ENCODE measurements at places on chromosomes 16 and 17.

- DNase-seq: no peak
Measured at GRCh38 chr16:89410794-89411309, 79.5 kb downstream of the ANKRD11 start.

DNA sequence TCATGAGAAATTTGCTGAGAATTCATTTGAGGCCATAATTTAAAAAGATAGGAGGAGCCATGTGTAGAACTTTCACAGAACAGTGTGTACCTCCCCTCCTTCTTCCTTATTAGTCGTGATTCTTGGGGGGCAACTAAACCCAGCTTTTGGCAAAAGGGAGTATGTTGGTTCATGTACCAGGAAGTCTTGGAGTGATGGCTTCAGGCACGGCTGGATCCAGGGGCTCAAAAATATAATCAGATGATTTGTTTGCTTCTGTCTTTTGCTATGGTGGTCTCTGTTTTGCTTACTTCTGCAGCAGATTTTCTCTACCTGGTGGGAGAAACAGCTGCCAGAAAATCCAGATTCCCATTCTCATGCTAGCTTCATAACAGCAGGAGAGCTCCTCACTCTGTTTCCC is 629.9 kb downstream of the MAF start:
- DNase-seq: no peak

- DNase-seq: peak; percentile 8
Measured at GRCh38 chr16:51276336-51276735, 125.3 kb upstream of the SALL1 start.

DNA sequence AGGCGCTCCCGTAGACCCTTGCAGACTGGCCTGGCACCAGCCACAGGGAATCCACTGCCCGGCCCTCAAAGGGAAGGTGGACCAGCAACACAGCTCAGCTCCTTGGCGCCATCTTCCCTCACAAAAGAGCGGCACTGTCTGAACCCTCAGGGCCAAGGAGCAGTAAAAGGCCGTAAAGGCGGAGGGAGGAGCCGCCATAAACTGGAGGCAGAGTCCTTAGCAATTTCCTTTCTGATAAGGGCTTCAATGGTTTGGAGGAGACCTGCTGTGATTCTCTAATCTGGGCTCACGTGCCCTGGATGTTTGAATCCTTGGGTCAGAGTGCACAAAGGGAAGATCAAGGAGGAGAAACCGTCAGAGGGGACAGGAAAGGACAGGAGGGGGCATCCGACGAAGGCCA is 15.5 kb upstream of the AXIN2 start:
- no peak for DNase-seq

DNA sequence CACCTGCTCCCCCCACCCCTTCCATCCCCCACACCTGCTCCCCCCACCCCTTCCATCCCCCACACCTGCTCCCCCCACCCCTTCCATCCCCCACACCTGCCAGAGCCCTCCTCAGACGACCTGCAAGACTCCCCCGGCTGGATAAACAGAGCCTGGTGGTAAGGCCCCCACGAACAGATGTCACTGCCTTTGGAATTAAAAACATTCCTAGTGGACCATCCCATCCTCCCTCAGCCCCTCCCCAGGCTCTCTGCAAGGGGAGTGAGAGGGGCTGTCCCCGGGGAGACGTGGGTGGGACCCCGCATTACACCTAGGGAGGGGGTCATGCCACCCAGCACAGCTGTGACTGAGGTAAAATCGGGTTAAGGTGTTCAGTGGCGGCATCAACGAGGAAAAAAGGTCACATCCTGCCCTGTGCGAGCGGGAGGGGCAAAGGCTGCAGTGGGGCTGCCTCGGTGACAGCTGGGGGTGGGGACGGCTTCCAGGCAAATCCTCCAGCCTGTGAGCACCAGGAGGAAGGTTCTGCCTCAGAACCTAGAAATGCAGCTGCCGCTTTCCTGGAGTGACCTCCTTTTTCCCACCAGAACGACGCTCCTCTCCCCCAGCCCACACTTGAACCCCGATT is 38.7 kb downstream of the TIMM22 start:
- DNase-seq: no peak

DNA sequence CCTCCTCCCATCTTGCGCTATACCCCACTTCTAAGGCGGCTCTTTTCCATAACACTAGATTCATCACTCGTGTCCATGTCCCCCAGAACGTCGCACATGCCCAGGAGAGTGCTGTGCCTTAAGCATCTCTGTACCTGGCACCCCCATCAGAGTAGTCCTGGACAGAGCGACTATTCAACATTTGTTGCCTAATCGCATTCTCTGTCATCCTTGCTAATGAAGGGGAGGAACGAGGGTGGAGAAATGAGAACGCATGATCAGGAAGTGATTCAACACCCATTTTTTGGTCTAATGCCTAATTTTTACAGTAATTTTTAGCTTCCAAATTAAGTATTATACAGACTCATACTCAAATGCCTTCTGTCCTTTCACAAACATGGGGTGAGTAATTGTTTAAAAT is 53.2 kb downstream of the SLC39A11 start:
- DNase-seq: no peak

DNA sequence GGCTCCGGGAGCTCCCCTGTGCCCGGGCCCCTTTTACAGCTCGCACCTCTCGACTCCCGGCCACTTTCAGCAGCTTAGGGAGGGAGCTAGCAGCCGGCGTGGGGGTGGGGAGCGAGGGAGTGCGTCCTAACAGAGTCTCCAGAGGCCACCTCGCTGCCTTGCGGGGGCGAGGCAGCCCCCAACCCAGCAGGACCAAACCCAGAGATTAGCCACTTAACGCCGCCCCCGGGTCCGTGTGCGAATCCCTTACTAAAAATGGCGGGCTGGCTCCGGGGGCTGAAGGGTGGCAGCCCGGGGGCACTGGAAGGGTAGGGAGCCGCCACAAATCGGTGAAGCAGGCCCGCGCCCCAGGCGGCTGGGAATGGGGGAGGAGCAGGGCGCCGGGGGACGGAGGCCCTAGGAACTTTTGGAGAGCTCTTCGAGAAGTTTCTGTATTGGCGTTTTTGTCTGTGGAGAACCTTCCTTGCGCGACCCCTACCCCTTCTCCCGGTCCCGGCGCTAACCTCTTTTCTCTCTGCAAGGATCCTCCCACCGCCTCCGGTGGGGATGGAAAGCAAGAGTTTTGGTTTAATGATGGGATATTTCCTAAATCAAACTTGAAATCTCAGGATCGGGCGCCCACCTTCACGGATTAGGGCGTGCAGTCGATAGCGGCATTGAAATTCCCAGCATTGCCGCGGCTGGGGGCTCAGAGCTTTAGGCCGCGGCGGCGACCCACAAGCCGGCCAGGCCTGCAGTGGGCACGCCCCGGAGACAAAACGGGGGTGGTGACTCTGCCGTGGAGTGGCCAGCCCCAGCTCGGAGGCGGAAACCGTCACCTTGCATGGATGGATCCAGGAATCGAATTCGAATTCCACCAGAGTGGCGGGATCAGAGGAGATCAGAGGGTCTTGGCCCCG is 793 bp upstream of the IRX3 start:
- no peak for DNase-seq

- no peak for DNase-seq
Measured at GRCh38 chr16:46843898-46844642, 13.1 kb upstream of the C16orf87 start.

GRCh38 chr16:78298986-78299385 is 199.5 kb downstream of the WWOX start:
- DNase-seq: no peak

- no peak for DNase-seq
Measured at GRCh38 chr16:72834499-72834898, 213.4 kb downstream of the ZFHX3 start.

- no peak for DNase-seq
Measured at GRCh38 chr16:8673611-8674412, 605 bp upstream of the ABAT start.

DNA sequence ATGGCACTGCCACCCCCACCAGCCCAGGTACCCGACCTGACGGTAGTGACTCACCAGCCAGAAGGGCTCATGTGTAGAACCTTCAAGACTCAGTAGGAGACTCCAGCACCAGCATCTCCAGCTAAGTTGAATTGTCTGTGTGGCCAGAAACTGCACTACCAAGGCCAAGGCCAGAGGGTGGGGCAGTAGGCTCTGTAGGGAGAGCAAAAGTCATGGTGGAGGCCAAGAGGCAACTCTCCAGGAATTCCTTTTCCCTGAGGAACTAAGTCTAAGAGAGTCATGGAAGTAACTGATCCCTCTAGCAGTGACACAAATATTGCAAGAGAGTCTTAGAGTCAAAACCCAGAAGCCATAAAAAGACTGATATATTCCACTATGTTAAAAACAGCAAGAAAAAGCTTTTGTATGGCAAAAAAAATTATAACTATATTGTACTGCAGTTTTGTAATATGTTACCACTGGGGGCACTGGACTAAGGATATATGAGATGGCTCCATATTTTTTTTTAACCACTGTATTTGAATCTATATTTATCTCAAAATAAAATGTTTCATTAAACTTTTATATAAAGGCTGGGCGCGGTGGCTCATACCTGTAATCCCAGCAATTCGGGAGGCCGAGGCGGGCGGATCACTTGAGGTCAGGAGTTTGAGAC is 30.2 kb upstream of the GUCY2D start:
- no peak for DNase-seq

DNA sequence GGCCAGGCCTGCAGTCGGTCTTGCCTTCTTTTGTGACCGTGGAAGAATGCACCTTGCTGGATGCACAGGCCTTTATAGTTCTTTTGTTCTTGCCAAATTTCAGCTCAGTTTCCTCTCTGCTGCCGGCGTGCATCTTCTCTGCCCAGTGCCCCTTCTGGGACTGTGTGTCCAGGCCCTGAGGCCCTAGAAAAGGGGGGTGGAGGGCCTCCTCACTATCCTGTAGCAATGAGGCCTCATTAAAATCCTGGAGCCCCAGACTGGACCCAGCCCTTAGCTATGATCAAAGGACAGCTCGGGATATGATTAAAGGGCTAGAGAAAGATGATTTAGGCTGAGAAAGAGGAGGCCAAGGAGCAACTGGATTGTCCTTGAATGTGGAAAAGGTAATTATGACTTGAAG is 229.8 kb downstream of the SEC14L1 start:
- no peak for DNase-seq

GRCh38 chr16:89052890-89053724 is 40.5 kb upstream of the ACSF3 start:
- no peak for DNase-seq

GRCh38 chr16:53043428-53043831 is 9.3 kb downstream of the CHD9NB start:
- DNase-seq: no peak
